ENCODE measurements at places on chromosomes 3 and 15.

DNA sequence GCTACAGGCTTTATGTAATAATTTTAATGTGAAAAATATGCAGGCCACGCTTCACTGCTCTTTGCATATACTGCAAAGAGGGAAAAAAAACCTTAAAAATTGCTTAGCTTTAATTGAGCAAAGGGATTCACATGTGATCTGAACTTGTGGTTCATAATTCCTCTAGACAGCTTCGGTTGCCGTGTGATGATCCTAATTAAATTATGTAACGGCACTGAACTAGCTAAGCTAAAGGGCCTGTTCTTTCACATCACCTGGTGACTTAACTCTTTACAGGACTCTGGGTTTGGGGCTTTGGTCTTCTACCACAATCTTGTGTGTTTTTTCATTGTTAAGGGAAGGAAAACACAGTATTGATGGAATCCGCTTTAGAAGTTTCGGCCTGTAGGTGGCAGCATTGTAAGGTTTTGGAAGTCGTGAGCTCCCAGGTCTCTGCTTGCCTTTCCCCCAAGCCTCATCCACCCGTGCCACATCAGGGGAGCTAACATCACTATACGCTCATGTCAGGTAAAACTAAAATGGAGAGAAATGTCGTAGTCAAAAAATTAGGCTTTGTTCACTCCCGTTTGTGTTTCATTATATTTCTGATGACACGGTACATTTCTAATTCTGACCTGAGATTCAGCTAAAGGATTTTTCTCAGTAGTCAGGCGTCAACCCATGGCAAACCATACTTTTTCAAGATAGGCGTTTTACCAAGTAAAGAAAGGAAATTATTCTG lies 205.6 kb upstream of the DPH6 start:
- peak; percentile 2 for DNase-seq

DNA sequence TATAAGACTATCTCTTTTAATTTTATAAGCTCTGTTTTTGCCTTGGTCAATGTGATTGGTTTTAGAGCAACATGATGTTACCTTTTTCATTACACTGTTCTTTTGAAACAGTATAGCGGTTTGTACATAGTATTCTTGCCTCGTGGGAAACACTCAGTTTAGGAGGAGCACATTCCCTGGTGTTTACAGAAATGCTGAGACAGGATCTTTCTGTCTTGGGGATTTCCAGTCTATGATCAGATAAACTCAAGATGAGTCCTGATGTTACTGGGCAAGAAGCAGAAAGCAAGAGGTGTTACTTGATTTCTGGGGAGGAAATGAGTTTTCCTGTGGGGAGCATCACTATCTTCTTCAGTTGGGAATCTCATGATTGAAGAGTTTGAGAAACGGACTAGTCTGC lies 2.5 kb downstream of the TMEM266 start:
- no peak for DNase-seq

GRCh38 chr15:80822676-80823075 lies 43.5 kb downstream of the CEMIP start:
- no peak for DNase-seq

GRCh38 chr15:31302778-31303725 lies 23.6 kb upstream of the KLF13 start:
- no peak for DNase-seq

GRCh38 chr3:52420388-52420787 lies 24.5 kb downstream of the SEMA3G start:
- DNase-seq, result no peak

DNA sequence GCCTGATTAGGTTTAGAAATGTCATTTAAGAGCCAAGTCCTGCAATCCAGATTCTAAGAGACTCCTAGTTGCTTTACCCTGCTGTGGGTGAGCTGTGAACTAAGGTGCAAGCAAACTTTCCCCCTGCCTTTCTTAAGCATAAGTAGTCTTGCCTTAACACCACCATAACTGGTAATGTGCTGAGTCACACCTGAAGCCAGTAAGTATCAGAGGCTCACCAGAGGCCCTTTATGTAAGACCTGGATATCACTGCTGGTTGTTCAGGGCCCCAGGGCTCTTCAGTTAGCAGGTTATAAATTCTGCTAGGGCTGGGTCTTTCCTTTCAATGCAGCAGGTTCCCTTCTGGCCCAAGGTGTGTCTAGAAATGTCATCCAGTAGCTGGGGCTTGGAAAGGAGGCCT lies 509.9 kb downstream of the VGLL3 start:
- DNase-seq, result no peak

- no peak for DNase-seq
Measured at GRCh38 chr3:1232276-1232675, 139.5 kb downstream of the CNTN6 start.

- DNase-seq, result no peak
Measured at GRCh38 chr3:164752812-164753211, 325.5 kb downstream of the SI start.

DNA sequence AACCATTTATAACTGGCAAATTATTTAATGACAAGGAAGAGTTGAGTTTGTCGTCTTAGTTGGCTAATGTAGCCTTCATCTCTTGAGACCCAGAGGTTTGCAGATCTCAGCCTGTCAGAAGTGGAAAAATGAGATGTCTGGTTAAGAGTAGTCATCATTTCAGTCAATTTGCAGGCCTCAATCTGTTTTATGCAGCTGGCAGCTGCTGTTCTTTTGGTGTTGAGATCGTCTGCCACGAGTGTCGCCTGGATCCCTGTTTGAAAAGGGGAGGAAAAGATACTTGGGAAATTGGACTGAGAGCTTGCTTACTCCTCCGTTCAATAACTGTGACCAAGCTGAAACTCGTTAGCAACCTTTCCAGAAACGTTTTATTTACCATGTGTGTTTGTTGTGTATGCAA lies 2.3 kb downstream of the PHLDB2 start:
- DNase-seq, result no peak

- peak; percentile 79 for DNase-seq
Measured at GRCh38 chr3:15377961-15378791, 45.8 kb upstream of the SH3BP5 start.

- DNase-seq, result no peak
Measured at GRCh38 chr3:95511828-95512227, 1302.6 kb upstream of the EPHA6 start.

- DNase-seq, result no peak
Measured at GRCh38 chr3:128753715-128754114, 27.7 kb downstream of the RAB7A start.

- no peak for DNase-seq
Measured at GRCh38 chr15:72198356-72199204, 993 bp upstream of the GRAMD2A start.

GRCh38 chr3:173007079-173007723 lies 133.8 kb downstream of the SPATA16 start:
- DNase-seq, result no peak

GRCh38 chr3:65080432-65080831 lies 392.6 kb upstream of the ADAMTS9 start:
- DNase-seq, result no peak

- DNase-seq, result no peak
Measured at GRCh38 chr3:138397983-138398382, 36.4 kb upstream of the ESYT3 start.

DNA sequence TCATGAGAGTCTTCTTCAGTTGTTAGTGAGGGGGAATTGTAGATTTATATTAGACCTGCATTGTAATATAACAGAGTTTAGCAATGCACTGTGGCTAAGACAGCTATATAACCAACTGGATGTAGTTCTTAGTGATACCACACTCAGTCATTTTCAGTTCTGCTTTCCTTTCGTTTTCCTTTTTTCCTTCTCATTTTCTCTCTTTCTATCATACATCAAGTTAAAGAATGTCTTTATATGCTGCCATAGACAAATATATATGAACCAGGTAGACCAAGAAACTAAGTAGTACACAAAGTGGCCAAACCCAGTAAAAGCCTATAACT lies 43.7 kb upstream of the CD47 start:
- DNase-seq, result no peak

- DNase-seq, result no peak
Measured at GRCh38 chr3:30187366-30187765, 419.0 kb upstream of the TGFBR2 start.

DNA sequence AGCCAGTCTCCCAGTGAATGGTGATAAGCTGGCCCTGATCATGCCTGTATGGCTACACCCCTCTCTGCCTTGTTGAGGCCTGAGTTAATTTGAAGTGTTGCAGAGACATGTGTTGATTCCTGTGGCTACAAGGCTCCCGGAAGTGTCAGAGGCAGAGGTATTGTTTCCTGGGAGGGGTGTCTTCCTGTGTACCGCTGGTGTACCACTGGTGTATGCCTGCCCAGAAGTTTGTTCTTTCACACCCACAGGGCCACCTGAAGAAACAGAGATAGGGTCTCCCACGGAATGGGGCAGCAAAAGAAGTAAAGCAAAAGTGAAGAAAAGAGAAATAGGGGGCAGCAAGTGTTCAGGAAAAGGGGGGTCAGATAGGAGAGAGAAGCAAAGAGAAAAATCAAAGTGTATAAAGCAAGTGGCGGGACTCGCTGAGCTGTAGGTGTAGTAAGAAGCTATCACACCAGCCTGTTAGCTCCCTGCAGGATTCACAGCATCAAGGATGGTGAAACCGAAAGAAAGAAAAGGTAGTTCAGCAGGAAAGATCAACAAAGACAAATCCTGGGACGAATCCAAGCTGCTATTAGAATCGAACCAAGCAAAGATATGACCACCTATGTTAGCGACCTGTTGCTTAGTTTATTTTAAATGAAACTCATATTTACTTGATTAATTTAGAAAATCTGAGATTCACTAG lies 36.6 kb upstream of the CD47 start:
- peak; percentile 48 for DNase-seq

DNA sequence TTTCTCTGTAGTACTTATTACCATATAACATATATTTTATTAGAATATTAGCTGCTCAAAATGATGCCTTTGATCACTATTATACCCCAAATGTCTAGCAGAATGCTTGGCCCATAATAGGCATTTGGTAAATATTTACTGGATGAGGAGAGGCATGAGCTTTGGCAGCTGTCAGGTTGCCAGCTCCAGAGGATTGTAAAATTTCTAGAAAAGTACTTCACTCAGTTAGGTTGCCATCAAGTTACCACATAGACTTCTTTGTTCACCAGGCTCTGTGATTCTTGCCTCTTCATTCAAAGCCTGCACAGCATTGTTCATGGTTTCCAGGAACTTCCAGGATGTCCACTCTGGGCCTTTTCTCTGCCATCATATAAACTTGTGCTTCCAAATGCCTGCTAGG lies 582.8 kb downstream of the PDCD6IP start:
- no peak for DNase-seq

- DNase-seq, result no peak
Measured at GRCh38 chr3:14512281-14512941, 27.7 kb downstream of the GRIP2 start.

GRCh38 chr3:164451072-164451910 lies 627.0 kb downstream of the SI start:
- no peak for DNase-seq

DNA sequence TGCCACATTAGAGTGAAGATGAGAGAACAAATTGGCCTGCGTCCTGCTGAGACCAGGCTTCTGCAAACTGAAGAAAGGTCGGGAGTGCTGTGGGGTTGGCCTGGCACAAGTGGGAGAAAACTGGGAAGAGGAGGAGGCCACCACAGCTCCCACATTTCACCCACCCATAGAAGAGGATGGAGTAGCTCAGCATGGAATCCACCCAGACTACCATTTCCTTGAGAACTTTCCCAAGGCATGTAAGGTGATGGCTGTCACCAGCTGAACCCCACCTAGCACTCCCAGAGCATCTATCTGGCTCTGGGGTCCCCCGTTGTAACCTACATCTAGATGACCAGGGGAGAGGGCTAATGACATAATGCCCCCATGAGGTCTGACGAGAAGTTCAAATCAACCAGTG lies 120.4 kb upstream of the TRIM42 start:
- no peak for DNase-seq

DNA sequence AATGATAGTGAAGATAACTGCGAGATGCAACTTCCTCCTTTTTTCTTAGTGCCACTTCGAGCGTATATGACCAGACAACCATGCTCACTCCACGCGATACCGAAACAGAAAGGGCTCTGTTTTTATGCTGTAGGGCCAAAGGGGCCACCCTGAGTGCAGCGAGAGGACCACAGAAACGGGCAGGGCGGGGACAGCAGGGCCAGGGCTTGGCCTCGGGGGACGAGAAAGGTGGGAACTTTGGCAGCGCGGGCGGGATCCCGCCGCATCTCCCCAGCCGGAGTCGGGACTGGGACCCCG lies 483 bp downstream of the VPS13C start:
- DNase-seq, result peak; percentile 39

- no peak for DNase-seq
Measured at GRCh38 chr3:42184651-42185443, 81.1 kb downstream of the CCK start.
